ENCODE measurements at places on chromosomes 5 and 9.

GRCh38 chr5:172659909-172660628 lies 19.0 kb downstream of the NEURL1B start:
- no peak for DNase-seq

GRCh38 chr9:131289301-131290035 lies at the start of gene PLPP7:
TSS of gene PLPP7 (plus strand) at chr9:131289723. CDS start at chr9:131289998, 275 bp downstream.
- DNase-seq = no peak

DNA sequence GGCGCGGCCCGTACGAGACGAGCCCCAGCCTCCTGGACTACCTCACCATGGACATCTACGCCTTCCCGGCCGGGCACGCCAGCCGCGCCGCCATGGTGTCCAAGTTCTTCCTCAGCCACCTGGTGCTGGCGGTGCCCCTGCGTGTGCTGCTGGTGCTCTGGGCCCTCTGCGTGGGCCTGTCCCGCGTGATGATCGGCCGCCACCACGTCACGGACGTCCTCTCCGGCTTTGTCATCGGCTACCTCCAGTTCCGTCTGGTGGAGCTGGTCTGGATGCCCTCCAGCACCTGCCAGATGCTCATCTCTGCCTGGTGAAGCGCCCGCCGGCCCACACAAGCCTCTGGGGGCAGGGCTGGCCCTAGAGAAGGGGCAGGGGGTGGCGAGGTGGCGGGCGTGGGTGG lies 18.5 kb downstream of the PLPP7 start:
- DNase-seq = no peak

DNA sequence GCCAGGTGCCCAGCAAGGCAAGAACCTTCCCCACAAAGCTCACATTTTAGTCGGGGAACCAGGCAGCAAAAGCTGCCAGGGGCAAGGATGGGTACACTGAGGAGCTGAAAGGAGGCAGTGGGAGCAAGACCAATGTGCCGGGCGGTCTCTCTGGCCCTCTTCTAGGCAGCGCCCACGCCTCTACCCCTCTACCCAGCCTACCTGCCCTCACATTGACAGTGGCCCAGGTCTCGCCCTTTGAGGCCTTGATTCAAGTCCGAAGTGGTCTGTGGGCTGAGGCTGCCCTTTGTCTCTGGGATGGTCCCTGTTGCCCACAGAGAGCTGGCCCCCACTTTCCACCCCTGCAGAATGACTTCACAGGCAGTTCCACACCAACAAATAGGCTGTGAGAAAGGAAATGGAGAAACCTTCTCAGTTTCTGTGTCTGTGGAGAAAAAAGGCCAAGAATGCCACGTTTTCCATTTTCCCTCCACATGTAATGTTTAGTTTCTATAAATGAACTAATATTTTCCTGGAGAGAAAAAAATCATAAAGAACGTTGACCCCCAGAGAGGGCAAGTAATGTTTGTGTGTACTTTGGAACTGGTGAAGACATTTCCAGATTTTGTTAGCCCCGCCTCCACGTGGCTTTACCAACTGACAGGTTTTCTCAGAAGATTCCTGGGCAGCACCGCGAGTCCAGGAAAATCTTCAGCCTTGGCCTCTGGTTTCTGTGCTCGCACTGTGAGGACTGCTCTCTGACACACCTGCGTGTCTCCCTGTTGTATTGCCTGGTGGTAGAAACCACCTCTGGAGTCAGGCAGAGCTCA lies 57.4 kb upstream of the ANGPTL2 start:
- no peak for DNase-seq

- no peak for DNase-seq
Measured at GRCh38 chr5:137101544-137101943, 397.6 kb downstream of the SPOCK1 start.

DNA sequence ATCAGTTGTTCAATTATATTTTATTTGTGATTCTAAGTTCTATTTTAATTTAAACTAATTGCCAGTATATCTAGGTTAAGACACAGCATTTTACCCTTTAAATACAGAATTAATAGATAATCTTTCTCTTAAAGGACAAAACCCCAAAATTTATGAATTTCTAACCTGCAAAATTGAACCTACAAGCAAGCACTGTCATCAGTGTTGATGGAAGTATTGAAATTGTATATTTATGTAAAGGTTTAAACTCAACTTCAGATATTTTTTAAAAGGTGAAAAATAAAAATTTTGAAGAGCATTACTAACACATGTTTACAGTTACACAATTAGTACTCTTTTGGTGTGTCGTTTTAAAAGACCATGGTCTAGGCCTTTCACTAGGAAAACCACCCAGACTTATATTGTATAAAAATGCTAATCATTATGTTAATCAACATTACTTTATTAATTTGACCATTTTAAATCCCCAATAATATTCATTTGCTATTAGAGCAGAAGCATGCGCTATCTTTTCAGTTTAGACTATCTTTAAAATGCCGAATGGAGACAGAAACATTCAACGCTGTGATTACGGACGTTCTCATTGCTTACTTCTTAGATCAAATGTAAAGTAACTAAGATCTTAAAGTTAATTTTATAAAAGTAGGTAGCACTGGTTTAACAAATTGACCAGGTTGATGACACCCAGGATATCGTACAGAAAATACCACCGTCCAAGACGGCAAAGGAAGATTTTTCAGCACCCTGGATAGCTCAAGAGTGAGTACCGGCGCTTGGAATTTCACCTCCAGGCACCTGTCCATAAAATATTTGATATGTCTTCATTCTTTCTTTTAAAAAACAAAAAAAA lies 3.2 kb downstream of the OTP start:
- no peak for DNase-seq

GRCh38 chr9:68895741-68896478 lies 118.0 kb downstream of the PRKACG start:
- DNase-seq = no peak

DNA sequence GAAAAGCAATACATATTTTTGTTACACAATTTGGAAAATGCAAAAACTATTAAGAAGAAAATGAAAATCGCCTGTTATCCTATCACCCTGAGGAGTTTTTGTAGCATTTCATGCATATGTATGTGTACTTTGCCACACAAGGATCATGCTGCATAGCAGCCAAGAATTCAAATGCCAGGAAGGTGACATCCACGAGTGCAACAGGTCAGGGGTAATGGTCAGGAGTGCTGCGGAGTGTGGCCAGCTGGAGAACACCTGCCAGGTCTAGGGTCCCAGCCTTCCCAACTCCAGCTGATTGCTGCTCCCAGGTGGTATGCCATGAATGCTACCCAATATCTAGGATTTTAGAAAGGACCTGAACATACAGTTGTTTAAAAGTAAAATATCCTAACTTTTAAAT lies 617.1 kb downstream of the PRELID2 start:
- no peak for DNase-seq

DNA sequence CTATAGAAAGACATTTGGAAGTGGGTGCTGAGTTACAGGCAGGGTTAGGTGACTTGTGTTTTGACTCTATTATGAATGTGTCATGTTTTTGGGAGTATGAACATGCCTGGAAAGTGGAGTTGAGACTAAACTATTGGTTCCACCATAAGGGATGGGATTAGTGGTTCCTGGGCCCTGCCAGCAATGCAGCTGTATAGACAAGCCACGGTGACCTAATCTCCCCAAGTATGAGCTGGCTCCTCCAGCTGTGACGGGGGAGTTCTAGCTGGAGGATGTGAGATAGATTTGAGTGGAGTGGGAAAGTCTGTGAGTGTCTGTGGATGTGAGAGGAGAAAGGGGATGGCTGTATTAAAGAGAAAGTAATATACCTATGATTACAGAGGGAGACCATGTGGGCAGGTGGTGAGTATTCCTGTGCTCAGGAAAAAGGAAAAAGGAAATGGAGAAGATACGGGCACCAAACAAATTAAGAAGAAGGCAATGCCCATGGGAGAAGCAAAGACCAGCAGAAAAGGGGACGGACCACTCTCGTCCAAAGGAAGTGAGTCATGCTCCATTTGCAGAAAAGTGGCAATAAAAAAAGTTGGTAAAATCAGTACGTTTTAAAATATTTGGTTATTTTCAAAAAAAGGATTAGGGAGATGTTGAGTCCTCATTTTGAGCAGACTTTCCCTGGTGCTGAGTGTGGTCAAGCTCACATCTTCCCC lies 48.3 kb upstream of the ICE1 start:
- no peak for DNase-seq

DNA sequence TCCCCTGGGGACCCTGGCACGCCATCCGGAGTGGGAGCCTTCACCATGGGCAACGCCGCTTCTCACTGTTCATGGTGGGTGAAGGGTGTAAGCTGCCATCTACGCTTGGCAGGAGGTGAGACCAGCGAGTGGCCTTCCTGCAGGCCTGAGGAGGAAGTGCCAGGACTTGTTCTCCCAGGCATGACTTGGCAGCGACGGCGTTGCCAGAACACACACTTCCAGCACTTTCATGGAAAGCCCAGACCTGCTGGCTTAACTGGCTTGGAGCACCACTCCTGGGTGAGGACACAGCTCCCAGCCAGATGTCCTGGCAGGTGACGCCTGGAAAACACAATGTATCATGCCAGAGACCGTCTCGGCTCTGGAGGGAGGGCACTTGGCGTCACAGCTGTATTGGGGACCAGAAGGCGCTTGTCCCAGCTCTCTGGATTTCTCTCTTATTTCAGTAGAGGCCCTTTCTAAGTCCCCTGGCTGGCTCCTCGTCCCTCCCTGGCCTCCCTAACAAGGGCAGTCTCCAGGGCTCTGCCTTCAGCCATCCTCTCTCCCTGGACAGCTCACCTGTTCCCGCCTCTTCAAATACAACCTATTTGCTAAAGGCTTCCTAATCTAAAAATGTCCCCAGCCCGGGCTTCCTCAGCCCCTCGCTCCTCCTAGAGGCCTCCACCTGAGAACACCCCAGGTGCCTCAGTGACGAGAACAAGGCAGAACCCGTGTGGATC lies 188.3 kb downstream of the OLFM1 start:
- no peak for DNase-seq

- no peak for DNase-seq
Measured at GRCh38 chr9:69593301-69593700, 78.9 kb downstream of the APBA1 start.

- DNase-seq = no peak
Measured at GRCh38 chr9:117266855-117267497, 147.9 kb downstream of the ASTN2 start.

- no peak for DNase-seq
Measured at GRCh38 chr5:159864885-159865691, 51.2 kb upstream of the ADRA1B start.
